ENCODE measurements at places on chromosomes 7 and 10. TPM values are rescaled to one million over a fixed set of nuclear protein-coding genes. Genes with fewer than 3 reads are reported as not detected.

DNA sequence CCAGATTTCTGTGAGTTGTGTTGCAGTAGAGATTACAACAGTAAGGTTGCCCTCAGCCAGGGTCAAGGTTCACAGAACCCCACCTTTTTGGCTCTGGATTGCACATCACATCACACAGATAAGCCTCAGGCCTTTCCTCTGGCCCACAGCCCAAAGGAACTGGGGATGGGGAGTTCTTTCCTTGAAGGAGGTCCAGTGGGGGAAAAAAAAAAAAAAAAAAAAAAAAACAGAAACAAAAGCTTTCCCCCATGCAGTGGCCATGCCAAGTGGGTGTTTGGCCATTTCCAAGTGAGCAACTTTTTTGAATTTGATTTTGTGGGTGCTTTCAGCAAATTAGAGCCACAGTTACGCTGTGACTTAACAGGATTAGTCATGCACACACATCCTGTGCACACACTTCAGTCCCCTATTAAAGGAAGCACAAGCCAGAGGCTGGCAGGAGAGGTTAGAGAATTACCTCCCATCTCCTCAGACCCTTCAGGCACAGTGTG lies 79.3 kb upstream of the NANOS1 start:
- no peak for DNase-seq

- DNase-seq = no peak
Observed at GRCh38 chr7:114830952-114831351, 90.9 kb upstream of the MDFIC start.

- DNase-seq = no peak
Observed at GRCh38 chr7:55177068-55177530, 158.3 kb downstream of the EGFR start.

DNA sequence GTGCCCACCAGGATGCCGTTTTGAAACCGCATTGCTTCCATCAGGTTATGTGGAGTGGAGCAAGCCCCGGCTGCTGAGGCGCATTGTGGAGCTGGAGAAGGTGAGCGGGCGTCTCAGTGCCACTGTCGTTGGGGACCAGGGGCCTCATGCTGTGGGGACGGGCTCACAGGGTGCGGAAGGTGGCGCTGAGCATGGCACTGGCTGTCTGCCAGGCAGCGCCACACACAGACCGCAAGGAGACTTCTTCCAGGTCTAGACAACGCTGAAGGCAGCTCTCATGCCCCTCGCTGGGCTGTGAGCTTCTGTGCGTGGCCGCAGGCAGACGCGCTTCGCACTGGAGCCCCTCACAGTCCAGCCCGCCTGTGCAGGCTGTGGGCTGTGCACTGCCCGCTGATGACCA lies 29.0 kb downstream of the IQCE start:
- no peak for DNase-seq

DNA sequence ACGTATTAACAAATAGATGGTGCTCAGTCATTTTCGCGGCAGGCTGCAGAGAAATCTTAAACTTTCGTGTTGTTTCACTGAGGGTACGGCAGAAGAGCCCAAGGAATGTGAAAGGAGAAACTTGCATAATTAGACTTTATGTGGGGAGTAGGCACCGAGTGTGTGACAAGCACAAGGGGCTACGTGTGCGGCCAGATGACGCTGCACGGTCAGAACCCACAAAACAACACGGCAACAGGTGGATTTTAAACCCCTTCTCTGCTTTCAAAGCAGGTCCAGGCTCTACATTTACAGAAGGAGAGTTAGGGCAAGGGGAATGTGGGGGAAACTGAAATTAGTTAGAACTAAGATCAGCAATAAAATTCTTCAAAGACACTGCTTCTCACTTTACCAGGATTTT lies 392 bp upstream of the UCN3 start:
- no peak for DNase-seq

The RNF148 gene
- total RNA-seq = 4.5 TPM

Measured in dorsolateral prefrontal cortex (tissue), 122 donors.